Dorsolateral prefrontal cortex (tissue), 122 donors: ENCODE measurements at places on chromosomes 16 and 17. TPM values are rescaled to one million over a fixed set of nuclear protein-coding genes. Genes with fewer than 3 reads are reported as not detected.

GRCh38 chr17:31457391-31458234 is 66.1 kb downstream of the RAB11FIP4 start:
- no peak for DNase-seq

DNA sequence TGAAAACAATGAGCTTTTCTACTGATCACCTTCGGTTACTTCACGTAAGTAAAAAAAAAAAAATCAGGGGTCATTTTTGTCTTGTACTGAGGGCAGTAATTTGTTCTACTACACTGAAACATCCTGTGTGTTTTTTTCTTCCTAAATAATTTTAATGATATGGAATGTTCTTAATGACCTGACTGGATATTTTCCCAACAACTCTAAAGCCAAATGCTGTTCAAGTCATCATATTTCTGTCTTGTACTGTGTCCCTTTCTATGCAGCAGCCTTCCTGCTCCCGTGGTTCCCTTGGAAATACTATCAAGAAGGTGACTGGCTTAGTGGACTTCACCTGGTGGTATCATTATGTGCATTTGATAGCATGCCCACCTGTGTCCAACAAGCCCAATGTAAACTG is 10.8 kb upstream of the CDR2 start:
- DNase-seq, result no peak

DNA sequence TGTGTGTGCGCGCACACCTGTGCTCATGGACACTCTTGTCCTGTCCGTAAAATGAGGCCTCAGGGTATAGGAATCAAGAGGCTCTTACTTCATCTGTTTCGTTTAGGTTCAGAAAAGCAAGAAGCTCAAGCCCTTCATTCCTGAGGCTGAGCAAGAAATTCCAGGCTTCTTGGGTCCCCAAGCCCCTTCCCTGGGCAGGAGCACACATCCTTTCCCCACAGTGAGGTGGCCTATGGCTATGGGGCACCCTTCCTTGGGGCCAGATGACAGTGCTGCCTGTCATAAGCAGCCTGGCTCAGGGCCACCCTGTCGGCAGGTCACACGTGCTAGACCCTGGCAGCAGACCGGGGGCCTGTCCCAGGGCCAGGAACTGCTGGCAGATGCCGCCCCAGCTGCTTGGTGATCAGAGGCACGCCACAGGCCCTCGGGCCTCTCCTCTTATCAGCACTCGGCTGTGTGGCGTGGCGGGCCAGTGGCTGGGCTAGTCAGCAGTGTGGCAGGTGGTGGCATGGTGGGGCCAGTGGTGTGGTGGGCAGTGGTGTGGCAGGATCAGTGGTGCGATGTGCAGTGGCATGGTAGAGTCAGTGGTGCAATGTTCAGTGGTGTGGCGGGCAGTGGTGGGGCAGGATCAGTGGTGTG is 50.2 kb downstream of the NKD1 start:
- DNase-seq, result no peak

GRCh38 chr17:33922971-33923370 is 332.1 kb upstream of the CCL2 start:
- no peak for DNase-seq

DNA sequence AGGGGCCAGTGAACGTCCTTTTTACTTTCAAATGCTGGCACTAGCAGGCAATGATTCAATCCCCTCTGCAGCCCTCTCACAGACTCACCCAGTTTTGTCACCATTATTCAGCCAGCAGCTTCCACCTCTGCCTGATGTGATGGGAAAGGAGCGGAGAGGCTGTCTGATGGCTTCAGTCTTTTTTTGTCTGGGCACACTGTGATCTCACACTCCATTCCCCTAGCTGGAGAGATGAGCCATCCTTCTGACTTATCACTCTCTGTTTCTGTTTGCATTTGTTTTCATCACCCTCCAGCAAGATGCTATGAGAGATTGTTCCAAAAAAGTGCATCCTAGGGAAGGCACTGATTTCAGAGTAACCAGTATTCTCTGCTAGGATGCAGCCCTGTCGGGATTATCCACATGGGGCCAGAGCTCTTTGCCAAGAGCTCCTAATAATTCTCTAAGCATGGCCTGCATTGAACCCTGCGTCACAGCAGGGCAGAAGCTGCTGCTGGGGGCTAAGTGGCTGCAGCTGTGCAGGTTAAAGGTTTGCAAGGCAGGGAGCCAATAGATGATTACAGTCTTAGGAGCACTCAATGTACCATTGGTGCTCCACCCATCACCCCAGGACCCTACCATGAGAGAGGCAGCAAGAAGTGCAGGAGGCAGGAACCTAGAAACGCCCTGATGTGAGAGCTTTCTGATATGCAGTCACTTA is 236.1 kb upstream of the C16orf82 start:
- no peak for DNase-seq

Gene CD300H
- not detected for total RNA-seq

Gene JPH3
- 143 TPM for total RNA-seq

Gene MYOCD
- total RNA-seq, result 3.0 TPM

Gene RABEP1
- total RNA-seq, result 94.8 TPM

Gene NPIPB6
- not detected for total RNA-seq

Gene NEURL4
- total RNA-seq, result 62.2 TPM

DNA sequence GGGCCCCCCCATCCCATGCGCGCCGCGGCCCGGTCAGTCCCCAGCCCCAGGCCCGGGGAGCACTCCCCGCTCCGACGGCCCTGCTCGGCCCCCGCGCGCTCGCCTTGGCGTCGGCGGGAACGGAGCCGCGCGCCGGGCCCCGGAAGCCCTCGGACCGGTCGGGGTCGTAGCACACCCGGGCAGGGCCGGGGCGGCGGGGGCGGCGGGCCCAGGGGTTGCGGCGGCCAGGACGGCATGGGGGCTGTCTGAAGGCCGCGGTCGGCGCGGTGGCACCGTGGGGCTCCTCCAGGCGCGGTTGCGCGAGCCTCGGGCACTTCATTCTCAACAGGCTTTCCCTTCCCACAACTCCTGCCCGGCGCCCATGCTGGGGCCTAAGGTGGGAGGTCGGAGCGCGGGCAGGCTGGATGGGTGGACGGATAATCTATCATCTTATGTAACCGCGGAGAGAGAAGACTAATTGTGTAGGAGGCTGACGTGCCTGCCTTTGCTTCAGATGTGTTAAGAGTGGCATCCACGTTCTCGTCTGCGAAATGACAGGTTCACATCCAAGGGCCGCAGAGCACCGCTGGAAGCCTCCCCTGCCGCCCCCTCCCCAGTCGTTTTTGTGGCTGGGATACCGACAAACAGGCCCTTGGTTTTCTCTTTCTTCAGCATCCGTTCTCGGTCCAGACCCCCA is 708 bp downstream of the BAIAP2 start:
- DNase-seq, result no peak

- DNase-seq, result no peak
Observed at GRCh38 chr17:40854175-40854814, 12.7 kb downstream of the KRT12 start.

DNA sequence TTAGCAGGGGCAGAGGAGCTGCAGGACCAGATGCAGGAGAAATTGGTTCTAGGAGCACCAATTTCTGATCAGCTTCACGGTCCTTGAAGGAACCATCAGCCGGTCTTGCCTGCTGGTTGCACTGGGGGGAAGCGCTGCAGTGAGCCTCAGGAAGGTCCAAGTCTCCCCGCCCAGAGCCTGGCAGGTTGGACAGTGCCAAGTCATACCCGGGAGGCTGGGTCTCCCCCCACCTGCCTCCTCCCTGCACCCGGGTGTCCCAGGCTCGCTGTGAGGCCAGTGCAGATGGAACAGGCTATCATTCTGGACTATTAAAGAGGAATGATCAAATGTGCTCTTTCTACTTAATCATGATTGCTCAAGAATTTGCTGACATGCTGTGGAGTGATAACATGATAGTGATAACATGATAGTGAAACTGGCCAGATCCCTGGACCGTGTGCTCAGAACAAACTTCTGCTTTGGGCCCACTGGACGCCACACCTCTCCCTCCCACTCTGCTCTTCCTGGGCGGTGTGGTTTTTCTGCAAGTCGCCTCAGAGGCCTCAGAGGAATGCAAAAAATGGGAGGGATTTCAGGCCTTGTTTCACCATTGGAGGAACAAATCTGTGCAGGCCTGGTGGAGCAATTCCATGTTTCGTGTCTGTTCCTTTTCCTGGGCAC is 236.0 kb downstream of the IRF8 start:
- DNase-seq, result no peak

- peak; percentile 76 for DNase-seq
Observed at GRCh38 chr17:44345454-44346026, 438 bp downstream of the GRN start.

- DNase-seq, result no peak
Observed at GRCh38 chr17:4417129-4417667, 16.5 kb upstream of the SPNS3 start.

Gene GNGT2
- 1.8 TPM for total RNA-seq

DNA sequence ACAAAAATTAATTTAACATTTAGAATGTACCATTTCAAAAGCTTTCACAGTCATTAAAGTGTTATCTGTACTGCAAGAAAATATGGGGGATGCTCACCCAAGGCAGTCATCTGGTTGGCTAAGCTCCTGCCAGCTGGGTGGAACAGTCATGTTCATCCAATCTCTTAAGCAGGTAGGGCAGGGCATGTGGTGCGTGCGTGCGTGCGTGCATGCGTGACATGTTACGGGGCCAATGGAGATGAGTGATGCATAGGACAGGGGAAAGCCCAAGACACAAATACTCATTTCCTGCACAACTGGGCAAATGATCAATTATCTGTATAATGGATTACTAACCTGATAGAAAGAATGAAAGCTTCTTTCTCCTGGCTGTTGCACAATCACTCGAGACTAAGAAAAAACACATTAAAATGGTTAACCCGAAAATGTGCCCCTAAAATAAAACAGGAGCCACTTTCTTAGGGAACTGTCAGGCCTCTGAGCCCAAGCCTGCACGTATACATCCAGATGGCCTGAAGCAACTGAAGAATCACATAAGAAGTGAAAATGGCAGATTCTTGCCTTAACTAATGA is 104.4 kb downstream of the MYO1D start:
- no peak for DNase-seq

Gene CCL14
- total RNA-seq, result not detected

GRCh38 chr17:19513897-19514488 is 19.7 kb upstream of the SLC47A1 start:
- DNase-seq, result peak; percentile 65

- no peak for DNase-seq
Observed at GRCh38 chr17:55549140-55549539, 37.9 kb upstream of the SMIM36 start.

Gene CACNG5
- 5.0 TPM for total RNA-seq

GRCh38 chr17:6753006-6753445 is 2.8 kb upstream of the XAF1 start:
- DNase-seq, result no peak

Gene CBX2
- total RNA-seq, result 2.5 TPM

DNA sequence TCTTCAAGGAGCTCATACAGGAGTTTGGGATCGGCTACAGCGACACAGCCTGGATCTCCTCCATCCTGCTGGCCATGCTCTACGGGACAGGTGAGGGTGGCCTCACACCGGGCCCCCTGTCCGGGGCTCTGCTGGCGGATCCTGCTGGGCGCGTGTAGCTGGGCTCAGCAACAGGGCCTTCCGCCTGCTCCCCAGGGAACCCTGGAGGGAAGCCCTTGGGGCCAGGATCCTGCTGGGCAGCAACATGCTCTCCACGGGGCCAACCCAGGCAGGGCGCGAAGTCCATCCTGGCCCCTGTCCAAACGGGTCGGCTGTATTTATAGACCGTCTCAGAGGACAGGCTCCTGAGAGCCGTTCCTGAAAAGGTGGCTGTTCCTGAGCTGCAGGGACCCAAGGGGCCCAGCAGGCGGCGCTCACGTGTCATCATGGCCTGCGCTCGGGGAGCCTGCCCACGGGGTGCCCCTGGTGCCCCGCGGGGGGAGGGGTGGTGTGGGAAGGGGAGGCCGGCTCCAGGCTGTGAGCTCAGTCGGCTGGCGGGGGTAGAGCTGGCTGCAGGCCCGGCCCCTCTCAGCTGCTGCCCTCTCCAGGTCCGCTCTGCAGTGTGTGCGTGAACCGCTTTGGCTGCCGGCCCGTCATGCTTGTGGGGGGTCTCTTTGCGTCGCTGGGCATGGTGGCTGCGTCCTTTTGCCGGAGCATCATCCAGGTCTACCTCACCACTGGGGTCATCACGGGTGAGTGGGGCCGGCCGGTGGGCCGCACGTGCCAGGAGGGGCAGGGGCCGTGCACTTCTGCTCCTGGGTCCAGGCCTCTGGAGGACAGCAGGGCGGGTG is 7.5 kb downstream of the SLC16A3 start:
- peak; percentile 72 for DNase-seq

Gene CLEC19A
- not detected for total RNA-seq

Gene SPATA22
- total RNA-seq, result 1.1 TPM

DNA sequence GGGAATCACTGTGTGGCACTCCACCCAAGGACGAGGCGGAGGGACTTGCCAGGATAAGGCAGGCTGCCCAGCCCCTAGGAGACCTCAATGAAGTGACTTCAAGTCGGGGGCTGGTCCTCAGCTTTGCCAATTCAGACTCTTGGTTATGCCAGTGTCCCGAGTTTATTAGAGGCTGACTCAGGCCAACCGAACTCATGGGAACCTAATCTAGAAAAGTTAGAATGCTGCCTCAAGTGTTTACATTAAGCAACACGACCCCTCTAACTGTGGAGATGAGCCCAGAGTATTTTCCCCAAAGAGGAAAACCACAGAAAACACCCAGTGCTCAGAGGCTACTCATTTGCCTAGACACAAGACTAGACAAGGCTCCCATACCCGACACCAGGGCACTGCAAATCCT is 1.1 kb upstream of the TEKT3 start:
- DNase-seq, result no peak
